ENCODE measurements at places on chromosomes 3 and 15. TPM values are rescaled to one million over a fixed set of nuclear protein-coding genes. Genes with fewer than 3 reads are reported as not detected.

Gene IQCH
- total RNA-seq: 2.6 TPM

Gene CMTM7
- total RNA-seq: 27.5 TPM

Gene NTRK3
- not detected for total RNA-seq

- DNase-seq: no peak
These were observed 27.8 kb downstream of the ARHGEF3 start for GRCh38 chr3:56773986-56774385.

GRCh38 chr3:28376424-28376823 lies 27.8 kb upstream of the AZI2 start:
- no peak for DNase-seq

GRCh38 chr3:140290105-140290504 lies 355.1 kb downstream of the CLSTN2 start:
- DNase-seq: peak; percentile 91
